Dermis blood vessel endothelial cell (primary cell): ENCODE measurements at places on chromosomes 2 and 18.

DNA sequence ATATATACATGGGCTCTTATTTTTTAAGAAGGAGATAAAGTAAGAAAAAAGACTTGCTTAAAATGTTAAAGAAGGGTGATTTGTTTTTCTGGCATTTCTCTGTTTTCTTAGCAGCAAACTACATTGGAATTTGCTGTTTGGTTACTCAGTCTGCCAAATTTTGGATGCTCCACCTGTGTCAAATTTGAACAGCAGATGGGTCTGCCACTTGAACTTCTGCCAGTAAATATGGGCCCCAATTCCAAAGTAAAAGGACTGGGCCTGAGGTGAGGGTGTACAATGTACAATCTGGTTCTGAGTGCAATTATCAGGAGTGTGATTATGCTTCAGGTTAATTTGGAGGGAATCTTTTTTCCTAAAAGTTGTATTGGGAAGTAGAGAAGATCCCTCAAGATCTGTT lies 794.5 kb downstream of the DSC3 start:
- no peak for DNase-seq

- DNase-seq: peak; percentile 72
These were observed 92.1 kb downstream of the PXDN start for GRCh38 chr2:1652034-1652790.

DNA sequence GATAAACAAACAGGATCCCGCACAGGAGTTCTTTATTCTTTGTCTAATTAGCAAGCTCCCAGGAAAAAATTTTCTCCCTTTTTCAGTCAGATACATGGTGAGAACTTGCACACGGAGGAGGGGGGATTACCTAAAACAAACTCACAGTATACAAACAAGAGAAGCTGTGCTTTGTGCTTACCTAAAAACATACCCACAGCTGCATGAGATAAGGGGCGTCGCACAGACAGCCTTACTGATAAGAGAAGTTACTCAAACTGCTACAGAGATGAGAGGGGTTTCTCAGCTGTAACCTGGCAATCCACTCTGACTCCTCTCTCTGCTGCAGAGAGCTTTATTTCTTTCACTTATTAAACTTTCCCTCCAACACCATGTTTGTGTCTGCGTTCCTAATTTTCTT lies 32.9 kb upstream of the ST3GAL5 start:
- no peak for DNase-seq

GRCh38 chr18:42192251-42193248 lies 237.5 kb downstream of the PIK3C3 start:
- no peak for DNase-seq

GRCh38 chr2:184760931-184761330 lies 162.6 kb downstream of the ZNF804A start:
- no peak for DNase-seq
